Stimulated activated CD4-positive, alpha-beta T cell treated with anti-CD3 and anti-CD28 coated beads, Interleukin-1b, Interleukin-23, amount 100 ng/mL, for 1 hour (primary cell): ENCODE measurements at places on chromosomes 4 and X.

DNA sequence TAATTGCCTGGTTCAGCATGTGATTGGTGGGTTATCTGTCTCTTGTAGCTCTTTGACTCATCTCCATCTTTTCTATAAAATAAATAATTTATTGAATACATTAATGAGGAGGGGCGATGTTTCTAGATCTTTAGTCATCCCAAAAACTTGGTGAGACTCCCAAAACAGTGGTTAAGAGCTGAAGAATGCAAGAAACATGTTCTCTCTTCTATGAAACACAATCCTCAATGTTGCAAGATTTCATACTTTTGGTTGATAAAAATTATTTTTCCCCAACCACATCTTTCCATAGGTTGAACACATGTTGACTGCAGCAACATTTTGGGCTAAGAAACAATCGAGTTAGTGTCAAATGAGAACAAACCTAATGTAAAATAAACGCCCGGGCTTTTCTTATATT is 1.2 kb upstream of the TMEM47 start:
- DNase-seq, result no peak

DNA sequence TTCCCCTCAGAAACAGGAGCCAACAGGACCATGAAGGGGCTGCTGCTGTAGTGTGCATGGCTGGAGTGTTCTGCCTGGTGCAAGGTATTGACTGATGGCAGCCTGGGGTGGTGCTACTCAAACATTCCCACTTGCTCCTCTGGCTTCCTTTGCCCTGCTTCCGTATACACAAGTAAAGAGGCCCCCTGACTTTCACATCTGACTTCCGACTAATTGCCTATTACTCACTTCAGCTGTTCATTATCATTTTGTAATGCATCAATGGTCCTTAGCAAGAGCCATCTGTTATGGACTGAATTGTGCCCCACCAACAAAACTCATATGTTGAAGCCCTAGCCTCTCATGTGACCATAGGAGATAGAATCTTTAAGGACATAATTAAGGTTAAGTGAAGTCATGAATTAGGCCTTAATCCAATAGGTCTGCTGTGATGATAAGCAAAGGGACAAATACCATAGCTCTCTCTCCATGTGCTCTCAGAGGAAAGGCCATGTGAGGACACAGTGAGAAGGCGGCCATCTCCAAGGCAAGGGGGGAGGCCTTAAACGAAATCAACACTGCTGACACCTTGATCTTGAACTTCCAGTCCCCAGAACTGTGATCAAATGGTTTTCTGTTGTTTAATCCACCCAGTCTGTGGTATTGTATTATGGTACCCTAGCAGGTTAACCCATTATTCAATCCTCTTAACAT is 122.5 kb upstream of the CLNK start:
- DNase-seq, result no peak

DNA sequence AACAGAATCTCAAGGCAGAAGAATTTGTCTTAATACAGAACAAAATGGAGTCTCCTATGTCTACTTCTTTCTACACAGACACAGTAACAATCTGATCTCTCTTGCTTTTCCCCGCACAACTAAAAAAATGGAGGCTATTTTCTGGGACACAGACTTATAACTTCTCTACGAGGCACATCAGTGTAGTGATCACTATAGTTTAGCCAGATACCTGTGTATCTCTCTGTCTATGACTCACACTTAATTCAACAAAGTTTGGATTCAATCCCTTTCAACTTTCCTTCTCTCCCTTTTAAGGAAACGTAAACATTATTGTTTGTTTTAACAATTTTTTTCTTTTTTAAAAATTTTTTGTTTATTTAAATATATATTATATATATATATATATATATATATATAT is 29.4 kb downstream of the APELA start:
- DNase-seq, result no peak

- DNase-seq, result no peak
These were observed 47.8 kb downstream of the FHDC1 start for GRCh38 chr4:152983774-152984411.

DNA sequence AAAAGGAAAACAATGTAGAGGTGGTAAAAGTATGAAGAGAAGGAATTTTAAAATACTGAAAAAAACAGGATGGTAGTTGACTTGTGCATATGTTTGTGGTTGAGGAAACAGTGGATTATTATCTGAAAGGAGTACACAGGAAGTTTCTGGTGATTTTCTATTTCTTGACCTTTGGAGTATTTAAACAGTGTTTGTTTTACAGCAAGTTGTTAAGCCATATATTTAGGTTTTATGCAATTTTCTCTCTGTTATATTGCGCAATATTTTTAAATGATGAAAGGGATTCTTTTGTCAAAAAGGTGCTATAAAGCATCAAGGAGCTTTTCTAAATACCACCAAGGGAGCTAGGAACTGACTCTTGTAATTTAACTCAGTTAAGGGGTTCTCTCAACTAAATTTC is 343.1 kb upstream of the MAOA start:
- DNase-seq, result no peak
